Activated CD4-positive, alpha-beta T cell treated with anti-CD3 and anti-CD28 coated beads for 24 hours (primary cell): ENCODE measurements at places on chromosomes 4 and X.

GRCh38 chr4:32824336-32824735, 2104.2 kb downstream of the PCDH7 start:
- no peak for DNase-seq

DNA sequence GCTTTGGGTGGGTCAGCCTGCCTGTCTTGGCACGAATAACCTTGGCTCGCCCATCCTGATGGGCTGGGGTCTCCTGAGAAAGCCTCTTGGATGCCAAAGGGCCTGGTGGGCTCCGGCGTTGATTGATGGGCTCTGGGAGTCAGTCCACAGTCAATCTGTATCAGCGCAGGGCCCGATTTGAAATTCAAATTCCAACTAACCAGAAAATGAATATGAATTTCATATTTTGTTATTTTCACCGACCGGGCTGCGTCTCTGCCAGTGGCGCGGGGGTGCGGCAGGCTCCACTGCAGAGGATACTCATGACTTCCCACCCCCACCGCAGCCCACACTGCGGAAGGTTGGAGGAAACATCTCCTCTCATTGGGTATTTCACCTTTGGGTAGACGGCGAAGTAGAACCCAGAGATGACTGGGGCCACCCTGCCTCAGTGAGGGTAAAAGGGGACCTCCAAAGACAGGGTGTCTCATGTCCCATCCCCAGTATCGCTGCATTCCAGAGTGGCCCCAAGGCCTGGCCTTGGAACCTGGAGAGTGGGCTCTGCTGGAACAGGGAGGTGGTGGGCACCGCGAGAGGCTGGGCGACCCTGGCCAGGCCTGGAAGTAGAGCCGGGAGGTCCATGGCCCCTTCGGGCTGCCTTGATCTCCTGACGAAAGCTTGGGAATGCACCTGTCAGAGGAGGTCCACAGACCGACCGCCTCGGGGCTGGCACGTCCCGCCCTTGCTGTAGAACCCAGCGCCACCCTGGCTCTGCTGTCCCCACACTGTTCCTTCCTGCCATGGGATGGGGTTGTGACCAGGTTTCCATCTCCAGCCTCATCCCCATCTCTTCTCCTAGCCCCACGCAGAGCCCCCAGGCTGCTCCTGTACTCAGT, 54.8 kb upstream of the SORCS2 start:
- DNase-seq: no peak

DNA sequence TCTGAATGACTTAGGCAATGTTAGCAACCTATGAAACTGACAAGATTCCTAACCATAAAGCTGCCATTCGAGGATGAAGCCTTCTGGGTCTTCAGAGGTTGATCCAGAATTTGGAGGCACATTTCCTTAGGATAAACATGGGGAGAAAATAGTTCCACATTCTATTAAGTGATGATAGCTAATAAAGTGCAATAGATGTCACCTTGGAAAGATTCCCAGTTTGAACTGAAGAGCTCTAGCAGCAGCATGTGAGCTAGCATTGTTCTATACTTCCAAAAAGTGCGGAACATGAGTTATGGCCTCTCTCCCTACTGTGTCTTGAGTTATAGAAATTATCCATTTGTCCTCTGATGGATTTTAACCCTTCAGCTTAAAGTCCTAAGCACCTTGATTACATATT, 991.4 kb upstream of the SLIT2 start:
- no peak for DNase-seq

DNA sequence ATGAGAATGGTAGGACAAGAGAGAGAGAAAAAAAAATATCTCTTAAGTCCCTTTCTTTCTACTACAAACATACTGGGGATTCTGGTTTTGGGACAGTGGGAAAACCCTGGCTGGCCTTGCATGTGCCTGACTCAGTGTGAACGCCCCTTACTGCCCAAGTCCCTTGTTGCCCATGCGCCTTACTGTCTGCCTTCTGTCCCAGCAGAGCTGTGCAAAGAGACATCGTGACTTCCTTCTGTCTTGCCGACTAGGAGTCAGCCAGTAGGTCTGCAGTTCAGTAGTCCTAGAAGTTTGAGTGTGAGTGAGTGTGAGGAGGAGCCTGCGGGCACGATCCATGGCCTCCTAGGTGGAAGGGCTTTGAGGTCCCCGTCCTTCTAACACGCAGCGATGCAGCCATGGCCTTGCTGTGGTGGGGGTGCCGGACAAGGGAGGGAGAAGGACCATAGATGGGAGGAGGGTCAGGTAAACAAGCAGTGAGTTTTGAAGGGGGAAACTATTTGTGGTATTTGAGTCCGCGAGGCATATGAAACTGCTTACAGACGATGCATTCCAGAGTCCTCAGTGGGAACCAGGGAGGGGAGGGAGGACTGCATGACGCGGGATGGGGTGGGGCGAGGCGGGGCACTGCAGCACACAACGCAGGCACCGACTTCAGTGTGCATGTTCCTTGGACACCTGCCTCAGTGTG, at the start of gene XAGE2:
XAGE2 (plus strand) TSS at position 654 of the 688 bp plus-strand sequence. CDS start 994 bp downstream, outside the sequence.
- DNase-seq: no peak

DNA sequence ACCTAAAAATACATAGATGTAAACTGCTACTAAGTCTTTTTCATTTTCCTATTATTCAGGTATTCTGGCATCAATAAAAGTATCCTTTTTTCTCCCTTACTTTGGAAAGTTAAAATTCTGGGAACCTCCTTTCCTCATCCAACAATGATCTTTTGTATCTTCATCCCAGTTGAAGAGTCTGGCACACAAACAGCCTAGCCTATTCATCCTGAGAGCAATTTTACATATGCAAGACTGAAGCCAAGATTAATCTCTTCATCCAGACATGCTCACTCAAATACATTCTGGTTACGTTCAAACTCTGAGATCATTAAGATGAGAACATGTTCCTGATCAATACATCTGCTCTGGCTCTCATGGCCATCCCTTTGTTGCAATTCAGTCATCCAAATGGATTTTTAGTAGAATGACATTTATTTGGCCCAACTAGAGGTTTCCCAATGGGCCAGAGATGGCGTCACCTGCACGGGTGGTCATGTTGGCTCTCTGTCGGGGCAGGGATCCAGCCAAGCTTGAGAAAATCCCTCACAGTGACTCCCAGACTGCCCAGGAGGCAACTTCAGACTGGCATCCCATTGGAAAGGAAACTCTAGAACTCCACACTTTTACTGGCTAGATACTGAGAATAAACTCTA, 135.3 kb upstream of the VCX2 start:
- DNase-seq: no peak

GRCh38 chrX:147962476-147962875, 18.7 kb upstream of the FMR1NB start:
- DNase-seq: no peak

DNA sequence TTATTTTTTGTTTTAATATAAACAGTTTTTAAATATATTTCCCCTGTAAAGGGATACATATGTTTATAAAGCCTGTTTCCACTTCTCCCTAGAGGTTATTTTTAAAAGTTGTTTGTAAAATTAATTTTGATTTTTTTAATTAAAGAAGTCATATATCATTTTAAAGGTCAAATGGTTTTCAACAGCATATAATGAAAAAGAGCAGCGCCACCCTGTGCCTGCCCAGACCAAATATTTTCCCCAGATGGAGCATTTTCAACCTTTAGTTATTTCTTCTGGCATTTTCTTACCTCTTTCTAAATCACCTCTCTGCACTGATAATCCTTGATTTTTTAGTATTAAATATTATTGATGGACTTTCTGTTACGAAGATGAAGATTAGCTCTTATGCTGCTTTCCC, 21.0 kb downstream of the MSX1 start:
- no peak for DNase-seq

DNA sequence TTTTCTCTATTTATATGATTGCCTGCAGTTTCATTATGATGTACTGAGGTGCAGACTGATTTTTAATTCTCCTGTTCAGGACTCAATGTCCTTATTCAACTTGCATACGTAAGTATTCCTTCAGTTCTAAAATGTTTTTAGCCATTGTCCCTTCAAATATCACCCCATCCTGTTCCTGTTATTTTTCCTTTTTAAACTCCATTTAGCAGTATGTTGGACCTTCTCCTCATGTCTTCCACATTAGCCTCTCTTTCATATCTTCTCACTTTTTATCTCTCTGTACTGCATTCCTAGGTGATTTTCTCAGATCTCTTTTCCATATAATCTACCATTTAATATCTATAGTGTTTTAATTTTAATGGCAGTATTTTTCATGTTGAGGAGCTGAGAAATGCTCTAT, 317.7 kb downstream of the NR3C2 start:
- DNase-seq: no peak

- no peak for DNase-seq
Measured at GRCh38 chrX:113384628-113385027, 544.0 kb upstream of the AMOT start.

GRCh38 chr4:75030028-75030427, 97.1 kb downstream of the PARM1 start:
- DNase-seq: no peak

DNA sequence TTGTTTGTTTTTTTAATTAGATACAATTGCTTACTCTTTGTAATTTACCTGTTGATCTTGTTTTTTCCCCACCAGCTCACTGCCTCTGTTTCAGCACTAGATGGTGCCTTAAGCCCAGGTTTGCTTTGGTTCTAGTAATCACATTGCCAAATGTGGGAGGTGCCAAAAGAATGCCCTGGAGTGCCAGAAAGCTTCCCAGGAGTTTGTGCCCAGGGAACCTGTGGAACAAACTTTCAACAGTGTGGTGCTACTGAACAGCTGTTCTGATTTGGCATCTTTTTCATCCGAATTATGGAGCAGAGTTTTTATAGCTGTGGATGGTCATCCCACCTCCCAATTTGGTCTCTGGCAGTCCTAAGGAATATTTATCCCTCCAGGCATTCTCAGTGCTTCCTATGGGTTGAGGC, 1000.7 kb downstream of the STIM2 start:
- DNase-seq: no peak

GRCh38 chrX:155900765-155901164, 19.6 kb downstream of the VAMP7 start:
- no peak for DNase-seq

- no peak for DNase-seq
Measured at GRCh38 chr4:23382879-23383278, 507.0 kb downstream of the PPARGC1A start.

DNA sequence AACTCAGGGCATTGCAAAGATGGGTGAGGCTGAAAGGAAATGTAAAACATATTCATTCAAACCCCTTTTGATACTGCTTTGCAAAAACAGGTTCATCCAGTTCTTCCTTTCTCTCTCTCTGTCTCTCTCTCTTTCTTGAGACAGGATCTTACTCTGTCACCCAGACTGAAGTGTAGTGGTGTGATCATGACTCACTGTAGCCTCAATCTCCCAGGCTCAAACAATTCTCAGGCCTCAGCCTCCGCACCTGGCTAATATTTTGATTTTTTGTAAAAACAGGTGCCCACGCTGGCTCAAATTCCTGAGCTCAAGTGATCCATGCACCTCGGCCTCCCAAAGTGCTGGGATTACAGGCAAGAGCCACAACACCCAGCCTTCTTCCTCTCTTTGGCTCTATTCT, 15.6 kb upstream of the DCHS2 start:
- DNase-seq: no peak

GRCh38 chr4:55965585-55965984, 16.8 kb downstream of the CEP135 start:
- DNase-seq: no peak

GRCh38 chr4:79472693-79473438, 64.8 kb upstream of the GK2 start:
- no peak for DNase-seq

DNA sequence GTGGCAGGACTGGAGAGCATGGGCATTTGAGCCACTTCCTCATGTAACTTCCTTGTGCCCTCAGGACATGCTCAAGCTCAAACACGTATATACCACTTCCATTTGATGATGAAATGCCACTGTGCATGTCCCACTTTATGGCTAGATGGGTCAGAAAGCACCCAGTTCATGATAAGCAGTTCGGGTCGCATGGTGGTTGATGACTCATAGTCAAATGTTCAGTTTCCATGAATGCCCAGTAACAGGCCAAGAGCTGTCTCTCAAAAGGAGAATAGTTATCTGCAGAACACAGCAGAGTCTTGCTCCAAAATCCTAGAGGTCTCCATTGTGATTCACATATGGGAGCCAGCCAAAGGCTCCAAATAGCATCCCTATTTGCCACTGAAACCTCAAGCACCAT, 48.9 kb upstream of the SPIN3 start:
- DNase-seq: no peak

DNA sequence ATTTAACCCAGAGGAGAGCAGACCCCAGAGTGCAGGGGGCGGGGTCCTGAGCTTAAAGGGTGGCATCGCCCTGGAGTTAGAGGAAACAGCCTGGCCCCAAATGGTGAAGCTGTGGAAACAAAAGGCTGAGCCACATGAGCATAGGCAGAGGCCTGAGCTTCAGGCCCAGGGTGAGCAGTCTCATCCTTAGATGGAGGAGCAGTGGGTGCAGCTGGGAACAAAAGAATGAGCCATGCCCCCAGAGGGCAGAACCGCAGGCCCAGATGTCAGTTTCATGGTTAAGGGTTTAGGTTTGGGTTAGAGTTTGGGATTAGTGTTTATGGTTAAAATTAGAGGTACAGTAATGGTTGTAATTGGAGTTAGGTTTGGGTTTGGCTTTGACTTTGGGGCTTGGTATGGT, 44.4 kb upstream of the IL9R start:
- no peak for DNase-seq

GRCh38 chr4:155060419-155060818, 148.0 kb upstream of the NPY2R start:
- no peak for DNase-seq

DNA sequence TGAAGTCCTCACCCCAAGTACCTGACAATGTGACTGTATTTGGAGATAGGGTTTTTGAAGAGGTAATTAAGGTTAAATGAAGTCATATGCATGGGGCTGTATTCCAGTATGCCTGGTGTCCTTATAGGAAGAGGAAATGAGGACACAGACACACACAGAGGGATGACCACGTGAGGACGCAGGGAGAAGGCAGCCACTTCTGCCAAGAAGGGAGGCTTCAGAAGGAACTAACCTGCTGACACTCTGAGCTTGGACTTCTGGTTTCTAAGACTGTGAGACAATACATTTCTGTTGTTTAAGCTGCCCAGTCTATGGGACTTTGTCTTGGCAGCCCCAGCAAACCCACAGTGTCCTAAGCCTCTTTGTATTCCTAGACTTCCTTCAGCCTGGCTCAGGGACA, 3.0 kb upstream of the SLC2A9 start:
- DNase-seq: no peak

GRCh38 chr4:138789796-138790195, 225.8 kb upstream of the NOCT start:
- no peak for DNase-seq

DNA sequence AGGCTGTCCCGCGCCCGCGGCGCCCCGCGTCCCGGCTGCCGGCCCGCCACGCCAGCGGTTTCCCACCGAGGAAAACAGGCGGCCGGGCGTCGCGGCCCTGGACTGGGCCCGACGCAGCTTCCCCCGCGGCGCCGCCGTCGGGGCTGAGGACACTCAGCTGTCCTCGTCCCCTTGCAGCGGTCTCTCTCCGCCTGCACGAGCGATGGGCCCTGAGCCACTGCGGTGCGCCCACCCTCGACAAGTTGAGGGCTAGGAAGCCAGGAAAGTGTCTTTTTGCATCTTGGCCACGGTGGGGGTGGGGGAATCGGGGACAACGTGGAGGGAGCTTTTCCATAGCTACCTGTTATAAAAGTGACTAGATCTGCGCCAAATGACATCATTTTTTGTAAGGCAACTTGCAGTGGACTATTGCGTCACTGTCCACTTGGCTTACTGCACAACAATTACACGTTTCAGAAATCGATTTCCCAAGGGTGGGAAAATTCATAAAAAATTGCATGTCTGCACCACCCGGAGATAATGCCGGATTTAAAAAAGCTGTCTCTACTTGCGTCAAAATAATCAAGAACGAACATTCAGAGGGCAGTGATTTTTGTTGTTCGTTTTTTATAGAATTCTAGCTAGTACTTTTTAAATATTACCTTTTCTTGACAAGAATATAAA, 1.1 kb downstream of the KLHL15 start:
- no peak for DNase-seq

GRCh38 chr4:98614094-98614493, 44.3 kb downstream of the TSPAN5 start:
- no peak for DNase-seq
